ENCODE measurements at places on chromosomes 3 and 15.

DNA sequence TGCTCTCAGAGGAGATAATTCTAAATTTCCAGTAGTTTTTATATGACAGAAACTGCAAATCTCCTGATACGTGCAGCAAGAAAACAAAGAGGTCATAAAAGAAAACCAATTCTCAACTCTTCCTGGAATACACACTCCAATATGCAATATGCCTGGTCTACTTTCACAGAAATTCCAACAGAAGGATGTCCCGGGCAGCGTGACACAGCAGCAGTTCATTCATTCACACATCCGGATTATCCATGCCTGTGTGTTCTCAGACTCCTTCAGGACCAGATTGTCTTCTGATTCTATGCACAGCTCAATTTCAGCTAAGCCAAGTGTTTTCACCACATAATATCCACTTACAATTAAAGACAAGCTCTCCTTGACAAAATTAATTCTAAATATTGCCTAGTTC is 64.3 kb downstream of the FBN1 start:
- DNase-seq, result no peak

GRCh38 chr15:68862415-68862814 is 41.7 kb upstream of the ANP32A start:
- DNase-seq, result no peak

DNA sequence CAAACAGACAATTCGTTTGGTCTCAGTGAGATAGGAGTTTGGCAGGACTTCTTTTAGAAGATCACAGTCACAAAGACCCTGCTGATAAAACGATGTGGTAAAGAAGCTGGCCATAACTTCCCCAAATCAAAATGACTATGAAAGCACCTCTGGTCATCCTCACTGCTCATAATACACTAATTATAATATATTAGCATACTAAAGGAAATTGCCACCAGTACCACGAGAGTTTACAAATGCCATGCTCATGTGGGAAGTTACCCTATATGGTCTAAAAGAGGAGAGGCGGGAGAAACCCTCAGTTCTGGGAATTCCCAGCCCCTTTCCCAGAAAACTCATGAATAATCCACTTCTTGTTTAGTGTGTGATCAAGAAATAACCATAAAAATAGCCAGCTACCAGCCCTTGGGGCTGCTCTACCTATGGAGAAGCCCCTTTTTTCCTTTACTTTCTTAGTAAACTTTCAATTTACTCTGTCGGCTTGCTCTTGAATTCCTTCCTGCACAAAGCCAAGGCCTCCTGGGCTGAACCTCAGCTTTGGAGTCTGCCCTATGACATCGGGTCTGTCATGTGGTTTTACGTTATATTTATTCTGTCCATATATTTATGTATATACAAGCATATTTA is 115.8 kb upstream of the IGSF10 start:
- DNase-seq, result no peak

GRCh38 chr15:57395292-57395691 is 19.0 kb downstream of the CGNL1 start:
- DNase-seq, result no peak

GRCh38 chr3:187788984-187789857 is 44.0 kb upstream of the BCL6 start:
- DNase-seq, result no peak

DNA sequence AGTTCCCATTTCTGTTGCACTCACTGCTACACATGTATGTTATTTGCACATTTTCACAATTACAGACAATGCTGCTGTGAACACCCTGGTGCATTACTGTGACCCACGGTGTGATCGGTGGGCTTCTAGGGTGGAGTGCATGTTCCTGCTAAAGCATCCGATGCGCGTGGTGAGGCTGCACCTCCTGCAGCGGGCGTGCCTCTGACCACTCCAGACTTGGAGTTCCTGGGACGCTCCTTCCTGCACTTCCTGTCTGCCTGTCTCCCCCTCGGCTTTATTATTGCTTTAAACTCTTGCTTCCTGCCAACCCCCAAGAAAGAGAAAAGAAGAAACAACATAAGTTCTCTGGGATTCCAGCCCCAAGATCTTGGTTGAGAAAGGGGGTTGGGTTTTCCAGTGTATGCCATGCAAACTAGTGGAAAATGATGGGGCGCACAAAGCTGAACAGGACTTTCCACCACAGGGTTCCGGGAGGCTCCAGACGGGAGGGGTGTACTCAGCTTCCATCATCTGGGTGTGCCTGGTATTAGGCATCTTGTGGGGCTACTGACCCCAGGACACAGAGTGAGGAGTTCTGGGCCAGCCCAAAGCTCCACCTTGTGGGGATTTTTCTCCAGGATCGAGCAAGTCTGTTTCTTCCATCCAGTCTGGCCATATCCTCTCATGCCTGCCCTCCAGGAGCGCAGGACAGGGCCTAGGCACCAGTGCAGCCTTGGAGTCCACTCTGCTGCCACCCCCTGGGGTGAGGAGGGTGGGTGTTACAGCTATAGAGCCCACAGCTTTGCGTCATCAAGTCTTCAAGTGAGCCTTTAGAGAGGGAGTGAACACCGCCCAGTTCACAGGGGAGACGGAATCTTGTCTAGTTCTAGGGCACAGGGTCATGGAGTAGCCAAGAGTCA is 11.2 kb downstream of the RPL32 start:
- no peak for DNase-seq

- no peak for DNase-seq
Observed at GRCh38 chr15:73286311-73286710, 82.4 kb downstream of the HCN4 start.

DNA sequence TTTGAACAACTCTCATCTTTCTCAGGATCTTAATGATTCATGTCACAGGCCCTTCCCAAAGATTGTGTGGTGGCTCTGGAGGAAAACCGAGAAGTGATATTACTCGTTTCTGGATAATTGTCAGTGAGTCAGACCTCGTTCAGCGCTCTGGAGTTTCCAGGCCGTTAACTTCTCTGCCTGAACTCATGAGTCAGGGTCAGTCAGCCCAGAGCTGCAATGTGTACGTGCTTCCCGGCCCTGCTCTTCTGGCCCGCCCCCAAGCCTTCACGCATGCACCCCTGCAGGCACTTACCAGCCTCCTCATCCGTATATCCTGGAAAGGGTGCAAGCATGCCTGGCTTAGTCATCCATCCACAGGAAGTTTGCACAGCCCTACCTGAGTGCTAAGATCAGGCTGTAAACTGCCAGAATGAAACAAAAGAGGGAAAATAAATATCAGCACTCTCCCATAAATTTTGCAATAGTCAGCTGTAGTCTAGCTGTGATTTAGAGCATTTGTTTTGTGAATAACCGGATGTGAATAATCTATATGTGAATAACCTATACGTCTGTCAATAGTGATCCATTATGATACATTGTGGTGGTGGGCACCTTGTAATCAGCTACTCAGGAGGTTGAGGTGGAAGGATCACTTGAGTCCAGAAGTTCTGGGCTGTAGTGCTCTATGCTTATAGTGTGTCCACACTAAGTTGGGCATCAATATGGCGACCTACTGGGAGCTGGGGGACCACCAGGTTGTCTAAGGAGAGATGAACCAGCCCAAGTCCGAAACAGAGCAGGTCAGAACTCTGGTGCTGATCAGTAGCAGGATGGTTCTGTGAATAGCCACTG is 35.3 kb upstream of the SEMA4B start:
- DNase-seq, result peak; percentile 25

GRCh38 chr3:66499881-66500575 is 794 bp downstream of the LRIG1 start:
- DNase-seq, result peak; percentile 36

GRCh38 chr3:21889166-21889565 is 138.2 kb upstream of the ZNF385D start:
- no peak for DNase-seq

DNA sequence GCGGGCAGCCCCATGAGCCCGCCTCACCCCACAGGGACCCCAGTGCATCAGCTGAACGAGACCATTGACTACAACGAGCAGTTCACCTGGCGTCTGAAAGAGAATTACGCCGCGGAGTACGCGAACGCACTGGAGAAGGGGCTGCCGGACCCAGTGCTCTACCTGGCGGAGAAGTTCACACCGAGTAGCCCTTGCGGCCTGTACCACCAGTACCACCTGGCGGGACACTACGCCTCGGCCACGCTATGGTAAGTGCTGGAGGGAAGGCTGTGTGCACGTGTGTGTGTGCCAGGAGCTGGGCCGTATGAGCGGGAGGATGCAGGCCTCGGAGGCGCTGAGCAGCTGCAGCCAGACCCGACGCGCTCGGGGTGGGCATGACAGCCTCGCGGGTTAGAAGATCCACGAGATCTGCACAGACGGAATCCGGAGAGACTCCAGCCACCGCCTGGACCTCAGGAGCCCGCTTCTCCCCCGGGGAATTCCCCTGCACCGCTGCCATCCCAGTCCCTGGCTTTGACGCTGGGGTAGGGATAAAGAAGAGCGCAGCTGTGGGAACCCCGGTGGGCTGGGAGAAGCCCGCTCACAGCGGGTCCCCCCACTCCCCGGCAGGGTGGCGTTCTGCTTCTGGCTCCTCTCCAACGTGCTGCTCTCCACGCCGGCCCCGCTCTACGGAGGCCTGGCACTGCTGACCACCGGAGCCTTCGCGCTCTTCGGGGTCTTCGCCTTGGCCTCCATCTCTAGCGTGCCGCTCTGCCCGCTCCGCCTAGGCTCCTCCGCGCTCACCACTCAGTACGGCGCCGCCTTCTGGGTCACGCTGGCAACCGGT is 2.6 kb downstream of the DUOXA2 start:
- no peak for DNase-seq

DNA sequence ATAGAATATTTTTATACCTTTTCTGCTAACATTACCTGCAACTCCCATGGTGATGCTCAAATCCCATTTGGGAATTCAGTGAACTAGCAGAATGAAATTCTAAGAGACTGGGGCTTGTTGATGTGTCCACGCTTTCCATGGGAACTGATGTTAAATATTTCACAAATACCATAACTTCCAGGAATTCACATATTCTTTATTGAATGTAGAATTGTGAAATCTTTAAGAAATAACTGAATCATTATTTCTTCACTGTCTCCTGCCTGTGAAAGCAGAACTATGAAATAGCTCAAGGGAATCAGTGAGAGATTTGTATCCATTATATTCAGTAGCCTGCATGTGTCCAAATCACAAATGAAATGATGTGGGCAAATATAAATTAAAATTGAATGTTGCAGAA is 130.8 kb downstream of the SERPINI1 start:
- DNase-seq, result no peak

DNA sequence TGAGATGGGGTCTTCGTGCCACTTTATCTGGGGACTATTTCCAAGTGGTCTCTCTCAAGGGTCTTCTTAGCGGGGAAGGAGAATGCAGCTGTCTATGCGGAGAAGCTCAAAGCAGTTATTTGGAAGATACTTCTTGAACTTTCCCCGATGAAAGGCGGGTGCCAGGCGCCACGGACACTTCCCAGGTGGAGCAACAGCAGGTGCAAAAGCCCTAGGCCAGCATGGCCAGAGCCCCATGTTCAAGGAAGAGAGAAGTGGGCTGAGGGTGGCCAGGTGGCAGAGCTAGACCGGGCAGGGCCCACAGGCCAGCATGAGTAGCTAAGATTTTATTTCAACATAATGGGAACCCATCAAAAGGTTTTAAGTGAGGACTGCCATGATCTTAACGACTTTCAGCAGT is 232.8 kb downstream of the PDZRN3 start:
- DNase-seq, result no peak

Data from activated naive CD8-positive, alpha-beta T cell treated with anti-CD3 and anti-CD28 coated beads for 36 hours (primary cell).